ENCODE measurements at places on chromosomes 12 and 14.

GRCh38 chr12:100823963-100824362, 29.4 kb downstream of the ANO4 start:
- DNase-seq = no peak

DNA sequence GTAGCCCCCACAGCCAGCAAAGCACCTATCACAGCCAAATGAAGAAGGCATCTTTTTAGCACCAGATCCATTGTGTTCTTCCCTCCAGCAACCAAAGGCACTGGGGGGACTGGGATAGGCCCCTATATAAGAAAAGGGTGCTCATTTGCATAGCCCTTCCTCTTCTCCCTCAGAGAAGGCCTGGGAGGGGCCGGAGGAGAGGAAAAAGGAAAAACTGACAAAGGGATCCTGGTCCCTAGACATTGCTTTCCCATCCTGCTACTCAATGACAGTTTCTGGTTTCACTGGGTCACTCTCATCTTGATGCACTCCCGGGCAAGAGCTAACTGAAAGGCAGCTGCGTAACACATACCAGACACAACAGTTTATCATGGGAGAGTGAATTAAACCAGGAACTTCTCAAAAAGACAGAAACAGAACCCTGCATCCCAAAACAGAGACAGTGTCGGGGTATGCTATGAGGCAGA, at the start of gene PMEL:
TSS of gene PMEL (minus strand) at position 102 of the 467 bp plus-strand sequence. CDS start at position 71, 31 bp downstream.
- peak; percentile 1 for DNase-seq

GRCh38 chr12:104219361-104219892, 3.8 kb downstream of the TXNRD1 start:
- DNase-seq = peak; percentile 99

DNA sequence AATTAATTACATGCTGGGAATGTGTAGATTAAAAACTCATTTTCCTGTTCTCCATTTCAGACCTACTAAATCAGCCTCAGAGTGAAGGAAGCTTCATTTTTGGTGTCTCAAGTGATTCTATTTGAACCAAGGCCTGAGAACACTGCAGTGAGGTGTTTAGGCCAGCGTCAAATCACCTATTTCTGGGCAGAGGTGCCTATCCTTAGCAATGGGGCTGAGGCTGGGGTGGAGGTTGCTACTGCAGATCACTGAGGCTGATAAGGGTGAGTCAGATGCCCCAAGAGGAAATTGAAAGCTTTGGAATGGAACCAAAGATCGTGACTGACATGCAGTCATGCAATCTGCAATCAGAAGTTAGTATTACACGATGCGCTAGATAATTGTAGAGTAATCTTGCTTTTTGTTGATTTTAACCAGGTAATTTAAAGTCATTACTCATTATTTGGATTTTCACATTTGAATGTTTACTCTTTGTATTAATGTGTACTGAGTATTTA, 4.4 kb downstream of the TXNRD1 start:
- DNase-seq = peak; percentile 78

DNA sequence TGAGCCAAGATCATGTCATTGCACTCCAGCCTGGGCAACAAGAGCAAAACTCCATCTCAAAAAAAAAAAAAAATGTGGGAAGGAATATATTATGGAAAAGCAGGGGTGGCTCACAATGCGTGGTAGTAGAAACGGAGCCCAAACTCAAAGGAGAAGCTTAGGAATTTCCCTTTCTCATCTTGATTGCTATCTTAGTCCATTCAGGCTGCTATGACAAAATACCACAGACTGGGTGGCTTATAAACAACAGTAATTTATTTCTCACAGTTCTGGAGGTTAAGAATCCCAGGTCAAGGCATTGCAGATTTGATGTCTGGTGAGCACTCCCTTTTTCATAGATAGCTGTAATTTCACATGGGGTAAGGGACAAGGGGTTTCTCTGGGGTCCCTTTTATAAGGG, 153.8 kb upstream of the KRR1 start:
- no peak for DNase-seq

DNA sequence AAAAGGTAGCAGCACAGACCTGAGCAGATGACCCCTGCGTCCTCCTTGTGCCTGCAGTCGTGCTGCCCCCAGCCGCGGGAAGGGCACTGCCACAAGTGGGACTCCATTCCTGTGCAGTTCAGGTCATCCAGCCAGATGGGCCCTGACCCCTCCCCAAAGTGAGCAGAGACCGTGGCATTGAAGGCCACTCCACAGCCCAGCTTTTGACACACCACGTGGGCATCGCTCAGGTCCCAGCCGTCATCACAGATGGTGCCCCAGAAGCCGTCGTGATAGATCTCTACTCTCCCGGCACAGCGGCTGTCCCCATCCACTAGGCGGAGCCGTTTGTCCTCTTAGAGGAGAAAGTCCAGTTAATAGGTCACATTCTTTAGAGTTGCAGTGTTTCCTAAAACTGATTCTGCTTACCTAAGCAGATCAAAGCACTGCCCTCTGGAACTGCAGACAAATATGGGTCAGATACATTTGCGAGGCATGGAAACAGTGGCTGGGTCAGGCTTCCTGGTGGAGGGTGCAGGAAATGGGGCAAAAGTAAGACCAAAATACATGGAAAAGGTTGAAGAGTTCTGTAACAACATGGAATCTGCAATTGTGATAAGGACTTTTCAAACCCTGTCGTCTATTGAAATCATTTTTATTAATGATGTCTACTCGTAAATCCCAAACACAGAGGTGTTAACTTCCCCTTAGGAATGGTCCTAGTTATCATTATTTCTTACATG, 69.4 kb downstream of the CD163L1 start:
- no peak for DNase-seq

DNA sequence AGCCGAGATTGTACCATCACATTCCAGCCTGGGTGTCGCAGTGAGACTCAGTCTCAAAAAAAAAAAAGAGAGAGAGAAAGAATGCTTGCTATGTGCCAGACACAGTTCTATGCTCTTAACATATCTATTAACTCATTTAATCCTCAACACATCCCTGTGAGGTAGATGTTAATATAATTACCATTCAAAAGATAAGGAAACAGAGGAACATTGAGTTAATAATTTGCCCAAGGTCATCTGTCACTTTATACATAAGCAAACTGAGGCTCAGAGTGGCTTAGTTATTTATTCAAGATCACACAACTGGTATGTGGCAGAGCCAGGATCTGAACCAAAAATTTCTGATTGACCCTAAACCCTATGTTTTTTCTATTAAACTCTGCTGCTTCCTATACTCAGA, 116.1 kb upstream of the BCAT1 start:
- DNase-seq = no peak

- no peak for DNase-seq
These were observed 5.2 kb upstream of the RILPL2 start for GRCh38 chr12:123441523-123442164.

DNA sequence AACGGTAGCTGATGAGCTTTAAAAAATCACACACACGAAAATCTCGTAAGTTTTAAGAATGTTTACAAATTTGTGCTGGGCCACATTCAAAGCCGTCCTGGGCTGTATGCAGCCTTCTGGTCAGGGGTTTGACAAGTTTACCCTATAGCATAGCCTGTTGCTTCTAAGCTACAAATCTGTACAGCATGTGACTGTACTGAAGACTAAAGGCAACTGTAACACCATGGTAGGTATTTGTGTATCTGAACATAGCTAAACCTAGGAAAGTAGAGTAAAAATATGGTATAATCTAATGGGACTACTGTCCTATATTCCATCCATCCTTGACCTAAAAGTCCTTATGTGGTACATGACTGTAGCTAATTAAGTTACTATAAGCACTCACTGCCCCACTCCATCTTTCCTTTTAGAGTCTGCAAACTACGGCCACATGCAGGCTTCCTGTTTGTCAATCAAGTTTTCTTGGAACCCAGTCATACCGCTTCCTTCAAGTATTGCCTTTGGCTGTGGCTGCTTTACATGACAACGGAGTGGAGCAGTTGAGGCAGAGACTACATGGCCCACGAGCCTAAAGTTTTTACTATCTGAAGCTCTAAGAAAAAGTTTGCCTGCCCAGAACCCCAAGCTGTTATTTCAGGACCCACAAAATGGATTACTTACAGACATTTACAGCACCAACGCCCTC, 18.5 kb downstream of the KRT7 start:
- no peak for DNase-seq

GRCh38 chr12:14950982-14951746, 10.2 kb downstream of the ARHGDIB start:
- DNase-seq = no peak

GRCh38 chr14:64733899-64734298, 29.7 kb downstream of the PLEKHG3 start:
- DNase-seq = no peak

GRCh38 chr12:16474801-16475200, 127.4 kb downstream of the MGST1 start:
- DNase-seq = no peak

DNA sequence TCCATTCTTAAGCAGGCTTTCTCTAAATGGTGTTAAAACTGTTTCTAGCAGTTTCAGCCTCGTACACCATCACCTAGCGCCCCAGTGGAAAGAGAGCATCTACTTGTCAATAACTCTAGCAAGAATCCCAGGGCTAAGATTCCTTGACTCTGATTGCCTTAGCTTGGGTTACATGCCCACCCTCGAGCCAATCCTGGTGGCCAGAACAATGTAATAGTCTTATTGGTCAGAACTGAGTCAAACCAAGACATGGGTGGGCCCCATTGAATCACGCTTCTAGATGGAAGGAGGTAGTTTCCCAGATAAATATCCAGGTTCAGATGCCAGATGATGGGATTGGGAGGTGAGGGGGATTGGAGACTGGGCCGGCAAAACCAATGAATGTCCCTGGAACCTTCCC, 55.9 kb upstream of the MED13L start:
- DNase-seq = no peak

DNA sequence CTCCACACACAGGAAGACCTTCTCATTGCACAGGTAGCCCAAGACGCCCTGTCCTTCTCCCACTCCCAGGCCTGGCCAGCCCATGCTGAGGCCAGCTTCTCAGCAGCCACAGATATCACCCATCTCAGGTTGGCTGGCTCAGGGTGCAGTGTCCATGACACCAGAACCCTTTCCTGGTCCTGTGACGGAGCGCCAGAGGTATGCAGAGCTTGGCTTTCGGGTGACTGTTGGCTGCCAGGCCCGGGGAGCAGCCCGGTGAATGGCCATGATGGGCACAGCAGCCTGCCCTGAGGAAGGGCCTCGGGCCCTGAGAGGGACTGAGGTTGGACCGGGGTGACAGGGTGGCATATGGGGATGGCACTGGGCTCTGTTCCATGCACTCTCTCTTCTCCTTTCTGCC, 173.4 kb downstream of the TSPAN9 start:
- no peak for DNase-seq

DNA sequence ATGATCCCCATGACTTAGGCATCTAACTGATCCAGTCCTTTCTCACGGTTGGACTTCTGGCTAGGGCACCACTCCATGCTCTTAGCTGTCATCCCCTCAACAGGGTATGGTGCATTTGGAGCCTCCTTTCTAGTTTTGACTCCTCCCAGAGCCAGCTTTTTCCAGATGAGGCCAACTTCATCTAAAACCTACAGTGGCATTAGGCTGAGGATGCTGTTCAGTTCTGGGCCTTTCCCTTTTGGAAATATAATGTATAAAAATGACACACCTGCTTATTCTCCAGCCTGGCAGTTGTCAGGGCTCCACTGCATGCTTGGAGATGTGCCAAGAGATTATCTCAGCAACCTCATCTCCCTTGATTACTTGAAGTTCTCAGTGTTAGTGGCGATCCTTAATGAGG, 239.7 kb downstream of the EMP1 start:
- no peak for DNase-seq

DNA sequence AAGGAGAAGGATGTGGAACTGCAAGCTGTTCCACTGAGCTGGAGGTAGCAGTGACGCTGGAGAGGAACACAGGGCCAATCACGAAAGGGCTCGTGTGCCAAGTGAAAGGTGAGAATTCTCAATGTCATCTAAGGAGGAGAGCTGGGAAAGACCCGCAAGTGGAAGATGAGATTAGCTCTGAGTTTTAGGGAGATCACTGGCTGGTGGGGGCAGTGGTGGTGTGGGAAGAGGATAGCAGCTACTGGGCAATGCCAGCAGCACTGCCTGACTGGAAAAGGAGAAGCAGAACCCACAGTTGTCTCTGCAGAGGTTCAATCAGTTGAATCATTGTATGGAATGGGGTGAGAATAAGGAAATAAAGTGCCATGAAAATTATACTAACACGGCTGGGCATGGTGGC, 27.8 kb downstream of the SLC25A47 start:
- DNase-seq = no peak

GRCh38 chr14:65832431-65833266, 420.1 kb downstream of the FUT8 start:
- no peak for DNase-seq

GRCh38 chr12:105916760-105917039, 222.1 kb downstream of the NUAK1 start:
- DNase-seq = no peak

GRCh38 chr14:66000766-66001165, 485.4 kb upstream of the CCDC196 start:
- DNase-seq = no peak

- no peak for DNase-seq
These were observed 103.5 kb downstream of the FGD4 start for GRCh38 chr12:32502693-32503502.

GRCh38 chr12:46222636-46223035, 46.2 kb downstream of the SLC38A1 start:
- DNase-seq = no peak

DNA sequence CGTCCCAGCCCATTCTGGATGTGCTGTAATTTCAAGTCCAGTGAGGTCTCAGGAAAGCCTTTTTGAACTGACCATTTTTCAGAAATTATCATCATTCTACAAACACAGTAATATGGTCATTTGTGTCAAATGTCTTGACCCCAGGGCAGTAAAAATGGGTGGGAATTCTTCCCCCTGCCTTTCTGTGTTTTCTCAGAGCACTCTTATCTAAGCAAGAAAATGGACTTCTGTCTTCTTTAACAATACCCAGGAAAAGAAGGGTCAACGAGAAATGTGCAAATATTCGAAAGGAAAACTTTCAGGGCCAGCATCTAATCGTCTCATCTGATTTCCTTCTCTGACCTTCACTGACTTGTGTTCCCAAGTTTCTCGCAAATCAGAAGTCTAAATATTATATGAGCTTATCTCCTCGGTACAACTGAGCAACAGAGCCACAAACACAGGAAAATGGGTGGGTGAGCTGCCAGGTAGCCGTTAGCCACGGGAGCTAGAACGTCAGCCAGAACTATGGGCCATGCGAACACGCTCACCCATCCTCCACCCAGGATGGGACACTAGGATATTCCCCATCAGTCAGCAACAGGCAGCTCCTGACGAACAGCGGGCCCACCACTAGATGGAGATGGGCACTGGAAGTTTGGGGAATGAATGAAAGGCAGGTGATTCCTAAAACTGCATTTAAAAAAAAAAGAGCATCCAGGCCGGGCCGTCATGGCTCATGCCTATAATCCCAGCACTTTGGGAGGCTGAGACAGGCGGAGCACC, 57.1 kb downstream of the VWF start:
- no peak for DNase-seq

DNA sequence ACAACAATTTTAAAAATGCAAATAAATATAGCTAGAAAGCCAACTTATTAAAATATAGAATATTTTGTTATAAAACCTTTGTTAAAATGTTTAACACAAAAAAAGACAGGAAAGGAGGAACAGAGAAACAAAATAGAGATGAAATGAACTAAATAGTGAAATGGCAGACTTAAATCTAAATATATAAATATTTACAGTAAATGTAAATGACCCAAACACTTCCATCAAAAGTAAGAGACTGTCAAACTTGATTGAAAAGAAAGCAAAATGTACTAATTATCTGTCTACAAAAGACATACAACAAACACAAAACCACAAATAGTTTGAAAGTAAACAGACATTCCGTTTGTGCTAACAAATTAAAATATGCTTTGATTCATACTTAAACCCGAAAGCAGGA, 41.7 kb downstream of the PLBD1 start:
- DNase-seq = no peak

- no peak for DNase-seq
These were observed 18.8 kb upstream of the FLVCR2 start for GRCh38 chr14:75559451-75560222.

GRCh38 chr14:43356382-43356781, 1150.7 kb downstream of the FSCB start:
- no peak for DNase-seq

Measured in amniotic stem cell (primary cell).